NCI-H1417 (cell line): ENCODE measurements at places on chromosomes 4 and X.

DNA sequence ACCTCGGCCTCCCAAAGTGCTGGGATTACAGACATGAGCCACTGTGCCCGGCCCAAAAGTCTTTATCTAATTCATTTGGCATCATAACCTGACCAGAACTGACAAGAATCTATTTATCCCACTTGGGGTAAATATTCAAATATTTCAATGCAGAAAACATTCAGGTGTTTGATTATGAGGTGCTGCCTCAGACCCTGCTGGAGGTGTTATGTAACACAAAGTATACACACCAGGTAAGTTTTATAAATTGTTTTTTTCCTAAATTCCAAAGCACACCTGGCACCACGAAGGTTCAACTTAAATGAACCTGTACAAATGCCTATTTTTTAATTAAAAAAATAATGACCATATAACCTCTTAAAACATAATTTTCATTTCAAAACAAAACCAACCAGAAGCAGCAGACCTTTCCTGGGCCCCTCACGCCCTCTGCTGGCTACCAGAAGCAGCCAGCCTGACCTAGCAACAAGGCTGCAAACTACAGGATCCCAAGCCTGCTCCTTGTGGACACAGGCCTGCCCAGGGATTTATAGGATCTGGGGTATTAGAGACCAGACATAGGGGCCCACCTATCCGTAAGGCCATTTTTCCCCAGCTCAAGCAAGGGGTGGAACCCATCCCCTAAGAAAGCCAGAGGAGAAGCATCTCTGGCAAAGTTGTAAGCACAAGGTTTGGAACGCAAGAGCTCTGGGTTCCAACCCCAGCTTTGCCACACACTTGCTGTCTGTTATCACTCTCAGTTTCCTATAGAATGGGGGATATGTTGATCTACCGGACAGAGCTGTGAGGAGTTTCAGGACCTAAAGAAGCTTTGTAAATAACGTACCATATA, 11.7 kb downstream of the OTUD5 start:
- peak; percentile 56 for DNase-seq

- DNase-seq, result no peak
These were observed 124.3 kb upstream of the DIPK2B start for GRCh38 chrX:45324941-45325340.

GRCh38 chr4:6771229-6771671, 11.3 kb upstream of the KIAA0232 start:
- no peak for DNase-seq

DNA sequence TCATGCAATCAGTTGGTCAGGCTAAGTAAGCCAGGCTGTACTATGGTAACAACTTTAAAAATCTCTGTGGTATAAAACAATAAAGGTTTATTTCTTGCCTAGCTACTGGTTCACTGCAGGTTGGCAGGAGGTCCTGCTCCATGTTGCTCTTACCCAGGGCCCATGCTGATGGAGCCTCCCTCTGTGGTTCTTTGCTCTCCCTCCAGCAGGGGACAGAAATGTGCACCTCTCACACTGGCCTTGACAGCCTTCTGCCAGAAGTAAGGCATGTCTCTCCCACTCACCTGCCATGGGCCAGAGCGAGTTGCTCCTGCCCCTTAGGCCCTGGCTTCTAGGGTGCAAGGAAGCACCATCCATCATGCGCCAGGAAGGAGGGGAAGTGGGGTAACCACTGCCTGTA, 31.1 kb downstream of the CLDN22 start:
- DNase-seq, result no peak

GRCh38 chr4:164959896-164960295, 17.6 kb downstream of the TRIM61 start:
- DNase-seq, result no peak

DNA sequence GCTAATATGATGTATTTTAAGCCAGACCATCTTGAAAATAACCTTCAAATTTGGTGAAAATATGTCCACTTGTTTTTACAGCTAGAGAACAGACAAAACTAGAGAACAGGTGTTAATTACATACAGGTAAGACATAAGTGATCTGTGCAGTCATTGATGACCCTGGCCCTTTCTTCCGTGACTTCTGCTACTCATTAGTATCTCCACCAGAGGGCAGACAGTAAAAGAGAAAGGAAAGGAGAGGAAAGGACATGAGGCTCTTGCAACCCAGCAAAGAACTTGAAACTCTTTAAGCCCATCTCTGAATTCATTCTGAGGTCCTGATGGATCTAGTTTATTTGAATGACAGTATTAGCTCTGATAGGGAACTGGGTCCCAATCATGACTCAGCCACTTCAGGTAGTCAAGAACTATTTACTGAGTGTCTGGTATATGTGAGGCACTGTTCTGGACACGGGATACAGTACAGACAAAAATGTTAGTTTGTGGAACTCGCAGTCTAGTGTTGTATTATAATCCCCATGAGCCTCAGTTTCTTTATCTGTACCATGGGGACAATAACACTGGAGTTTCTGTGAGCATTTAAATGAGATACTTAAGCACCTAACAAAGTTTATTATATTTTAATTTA, 121.0 kb upstream of the TEX13D start:
- DNase-seq, result peak; percentile 71

DNA sequence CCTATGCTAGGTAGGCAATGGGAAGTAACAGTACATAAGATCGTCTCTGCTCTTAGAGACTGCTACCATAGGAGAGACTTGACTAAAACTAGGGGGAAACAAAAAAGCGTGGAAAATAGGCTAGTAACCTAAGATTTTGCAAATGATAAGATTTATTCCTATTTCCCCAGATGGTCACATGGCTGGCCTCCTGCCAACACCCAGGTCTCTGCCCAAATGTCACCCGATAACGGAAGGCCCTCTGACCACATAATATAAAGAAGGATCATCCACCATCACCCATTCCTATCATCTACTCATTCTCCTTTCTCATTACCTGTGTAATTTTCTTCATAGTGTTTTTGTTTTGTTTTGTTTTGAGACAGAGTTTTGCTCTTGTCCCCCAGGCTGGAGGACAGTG, 4.7 kb downstream of the LAMP2 start:
- no peak for DNase-seq

DNA sequence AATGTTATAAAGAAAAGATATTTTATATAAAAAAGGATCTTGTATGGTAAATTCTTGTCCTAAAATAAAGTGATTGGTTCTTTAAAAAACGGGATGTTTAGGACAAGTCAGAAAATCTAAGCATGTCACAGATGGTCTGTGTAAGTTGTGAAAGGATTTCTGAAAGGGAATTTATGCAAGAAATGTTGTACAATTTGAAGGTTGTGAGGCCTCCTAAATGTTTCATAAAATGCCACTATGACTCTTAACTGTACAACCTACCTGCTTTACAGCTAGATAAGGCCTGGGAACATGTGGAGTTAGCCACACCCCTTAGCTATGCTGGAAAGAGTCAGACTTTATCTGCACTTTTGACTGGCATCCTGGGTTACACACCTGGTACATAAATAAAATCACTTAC, 951.5 kb upstream of the POU3F4 start:
- no peak for DNase-seq
